Stimulated activated CD8-positive, alpha-beta memory T cell treated with anti-CD3 and anti-CD28 coated beads, Interleukin-15, amount 100 ng/mL, for 48 hours (primary cell): ENCODE measurements at places on chromosomes 2 and 18.

- DNase-seq: no peak
Measured at GRCh38 chr2:11615209-11615608, 54.8 kb downstream of the NTSR2 start.

DNA sequence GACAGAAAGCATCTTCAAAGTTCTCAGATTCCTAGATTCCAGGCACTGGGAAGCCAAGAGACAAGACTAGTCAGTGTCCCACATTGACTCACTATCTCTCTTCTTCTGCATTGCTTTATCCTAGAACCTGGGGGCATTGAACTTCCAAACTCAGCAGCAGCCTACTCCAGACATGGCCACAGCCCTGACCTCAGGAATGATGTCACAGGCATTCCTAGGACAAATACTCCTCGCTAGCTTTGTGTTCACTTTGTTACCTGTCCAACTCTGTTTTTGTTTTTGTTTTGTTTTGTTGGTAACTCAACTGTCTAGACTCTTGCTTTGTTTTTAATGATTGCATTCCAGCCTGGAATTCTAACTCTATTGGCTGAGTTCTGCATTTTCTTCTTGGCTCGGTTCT is 449.3 kb upstream of the SPHKAP start:
- no peak for DNase-seq

GRCh38 chr2:219269362-219270054 is 9.7 kb upstream of the DNAJB2 start:
- no peak for DNase-seq

- DNase-seq: no peak
Measured at GRCh38 chr18:61589724-61590065, 256.5 kb downstream of the CDH20 start.

- no peak for DNase-seq
Measured at GRCh38 chr2:192190474-192190873, 4.3 kb downstream of the TMEFF2 start.

- DNase-seq: no peak
Measured at GRCh38 chr18:32299484-32299883, 109.6 kb downstream of the MEP1B start.
